ENCODE measurements at places on chromosomes 6 and 20. TPM values are rescaled to one million over a fixed set of nuclear protein-coding genes. Genes with fewer than 3 reads are reported as not detected.

- H3K36me3 ChIP-seq = no peaks in the 10 kb centered on the region
- H3K27me3 ChIP-seq = no peaks in the 10 kb centered on the region
- no peak for DNase-seq
These were observed 50.6 kb upstream of the NELFCD start for GRCh38 chr20:58930496-58930895.

Gene SMPDL3A
- 2.4 TPM for total RNA-seq

GRCh38 chr20:1330075-1330830, 1.3 kb upstream of the SDCBP2 start:
- no peaks in the 10 kb centered on the region for H3K27me3 ChIP-seq
- H3K27ac ChIP-seq = no peak overlapping the region
- no peak for DNase-seq
- peaks cover 42% of the 10 kb centered on the region for H3K4me1 ChIP-seq
- H3K36me3 ChIP-seq = no peaks in the 10 kb centered on the region

Gene DAAM2
- not detected for total RNA-seq

Gene APOBEC2
- total RNA-seq = not detected

Gene LY6G6C
- 0.54 TPM for total RNA-seq

DNA sequence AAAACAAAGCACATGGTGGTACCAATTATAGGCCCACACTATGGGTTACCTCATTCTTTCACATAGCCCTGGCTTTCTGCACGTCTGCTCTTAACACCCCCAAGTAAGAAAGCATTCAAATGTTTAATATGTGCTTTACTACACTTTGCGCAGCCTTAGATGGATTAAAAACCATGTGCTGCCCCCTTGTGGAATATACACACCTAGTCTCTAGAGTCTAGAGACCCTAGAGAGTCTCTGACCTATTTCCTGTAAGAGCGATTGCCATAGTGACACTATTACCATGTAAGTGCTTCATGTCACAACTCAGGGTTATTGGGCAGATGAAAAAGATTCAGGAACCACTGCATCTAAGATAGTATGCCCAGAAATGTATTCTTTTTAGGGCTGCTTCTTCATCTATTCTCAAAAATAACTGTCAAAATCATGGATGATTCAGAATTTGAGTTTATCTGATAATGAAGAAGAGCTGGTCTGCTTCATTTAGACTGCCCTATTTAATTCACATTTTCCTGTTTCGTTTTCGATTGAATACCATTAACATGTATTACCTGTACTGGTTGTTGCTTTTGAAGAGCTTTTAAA, 186.3 kb downstream of the ADGB start:
- H3K4me3 ChIP-seq = no peak overlapping the region
- no peak overlapping the region for H3K27ac ChIP-seq
- H3K27me3 ChIP-seq = no peaks in the 10 kb centered on the region
- no peaks in the 10 kb centered on the region for H3K36me3 ChIP-seq

Data from HCT116 (cell line).